ENCODE measurements at places on chromosomes 12 and 14.

DNA sequence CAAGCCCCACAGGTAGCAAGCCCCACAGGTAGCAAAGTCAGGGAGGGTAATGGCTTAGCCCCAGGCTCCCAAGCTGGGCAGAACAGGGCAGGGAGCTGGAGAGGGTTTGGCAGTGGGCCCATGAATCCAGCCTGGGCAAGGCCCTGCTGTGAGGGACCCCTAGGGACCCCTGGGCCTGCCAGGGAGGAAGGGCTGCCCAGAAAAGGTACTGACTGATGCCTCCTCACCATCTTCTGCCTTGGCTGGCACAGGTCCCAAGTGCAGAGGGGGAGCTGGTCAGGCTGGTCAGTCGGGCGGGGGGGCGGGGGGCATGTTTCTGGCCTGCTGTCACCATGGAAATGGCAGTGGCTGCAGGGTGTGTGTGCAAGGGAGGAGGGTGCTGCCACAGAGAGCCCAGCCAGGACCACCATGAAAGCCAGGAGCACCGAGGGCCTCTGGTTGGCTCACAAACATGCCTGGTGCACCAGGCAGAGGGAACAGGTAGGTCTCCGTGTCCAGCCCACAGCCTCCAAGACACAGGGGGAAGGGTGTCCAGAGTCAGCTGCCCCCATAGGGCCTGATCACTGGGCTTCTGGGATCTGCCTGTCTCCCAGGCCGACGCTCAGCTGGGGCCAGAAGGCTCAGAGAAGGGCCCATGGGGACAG, 1.5 kb upstream of the CRIP2 start:
- no peak for DNase-seq

DNA sequence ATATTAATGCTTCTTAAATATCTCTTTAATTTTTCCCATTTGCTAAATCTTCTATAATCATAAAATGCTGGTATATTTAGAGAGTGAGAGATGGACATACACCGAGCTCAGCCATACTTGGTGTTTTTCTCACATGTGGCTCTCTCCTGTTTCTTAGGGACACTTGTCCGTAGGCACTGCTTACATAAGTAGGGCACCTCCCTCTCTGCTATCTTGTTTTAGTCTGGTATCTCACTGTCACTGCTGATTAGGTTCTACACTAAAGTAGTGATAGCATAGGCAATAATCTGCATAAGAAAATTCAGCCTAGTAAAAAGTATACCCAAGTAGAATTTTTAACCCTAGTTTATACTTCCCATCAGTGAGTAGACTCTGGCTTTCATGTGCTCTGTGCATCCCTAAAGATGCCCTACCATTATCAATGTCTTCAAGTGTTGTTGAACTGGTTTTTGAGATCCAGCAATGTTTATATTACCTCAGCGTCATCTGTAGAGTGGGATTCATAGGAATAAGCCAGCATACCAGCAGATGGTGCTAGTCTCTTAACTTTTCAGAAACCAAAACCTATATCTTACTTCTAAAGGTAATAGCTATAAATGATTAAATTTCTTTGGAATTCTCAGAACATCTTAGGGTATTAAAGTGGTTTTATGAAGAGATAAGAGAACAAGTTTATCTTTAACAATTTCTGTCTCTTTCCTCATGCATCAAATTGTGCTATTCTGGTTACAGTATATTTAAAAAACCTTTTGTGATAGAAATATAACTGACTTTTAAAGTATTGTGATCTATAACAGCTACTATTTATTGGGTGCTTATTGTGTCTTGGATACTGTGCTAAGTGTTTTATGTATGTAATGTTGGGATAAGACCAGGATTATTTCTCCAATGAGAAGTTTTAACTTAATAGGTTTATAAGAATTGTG, 32.9 kb downstream of the ARID2 start:
- DNase-seq, result no peak

DNA sequence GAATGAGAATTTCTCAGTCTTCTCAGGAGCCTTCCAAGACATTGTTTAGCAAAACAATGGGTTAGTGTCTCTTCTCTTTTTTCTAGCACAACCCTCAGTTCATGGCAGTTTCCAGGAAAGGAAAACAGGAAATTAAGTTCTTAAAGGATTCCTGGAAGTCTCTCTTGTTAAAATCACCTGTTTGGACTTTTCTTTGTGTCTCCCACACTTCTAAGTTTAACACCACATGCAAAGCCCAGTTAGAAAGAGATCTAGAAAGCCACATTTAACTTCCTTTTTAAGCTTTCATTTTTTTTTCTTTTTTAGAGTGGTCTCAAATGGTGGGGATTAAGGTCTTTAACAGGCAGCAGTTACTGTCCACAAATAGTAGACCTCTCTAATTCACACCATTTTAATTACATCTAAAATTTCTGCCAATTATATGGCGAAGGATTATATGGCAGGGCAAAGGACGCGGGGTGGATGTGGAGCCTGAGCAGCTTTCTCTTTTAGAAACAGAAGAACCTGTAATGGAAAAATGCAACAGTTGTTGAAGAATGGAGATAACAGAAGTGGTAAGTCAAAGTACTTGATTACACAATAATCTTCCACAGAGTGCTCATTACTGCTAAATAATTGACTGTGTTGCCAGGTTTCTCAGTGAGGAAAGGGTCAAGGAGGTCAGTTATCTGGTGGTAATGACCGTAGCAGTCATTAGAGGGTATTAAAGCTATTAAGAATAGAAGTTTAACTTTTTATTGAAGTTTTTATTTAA, 298.6 kb downstream of the AKAP6 start:
- DNase-seq, result no peak

GRCh38 chr14:100362311-100362927, 39.3 kb downstream of the SLC25A47 start:
- DNase-seq, result no peak

GRCh38 chr14:57246933-57247657, 21.6 kb downstream of the EXOC5 start:
- DNase-seq, result no peak

GRCh38 chr12:32390572-32391219, 8.7 kb upstream of the FGD4 start:
- DNase-seq, result peak; percentile 55

- DNase-seq, result no peak
Measured at GRCh38 chr14:57243320-57243719, 25.4 kb downstream of the EXOC5 start.

DNA sequence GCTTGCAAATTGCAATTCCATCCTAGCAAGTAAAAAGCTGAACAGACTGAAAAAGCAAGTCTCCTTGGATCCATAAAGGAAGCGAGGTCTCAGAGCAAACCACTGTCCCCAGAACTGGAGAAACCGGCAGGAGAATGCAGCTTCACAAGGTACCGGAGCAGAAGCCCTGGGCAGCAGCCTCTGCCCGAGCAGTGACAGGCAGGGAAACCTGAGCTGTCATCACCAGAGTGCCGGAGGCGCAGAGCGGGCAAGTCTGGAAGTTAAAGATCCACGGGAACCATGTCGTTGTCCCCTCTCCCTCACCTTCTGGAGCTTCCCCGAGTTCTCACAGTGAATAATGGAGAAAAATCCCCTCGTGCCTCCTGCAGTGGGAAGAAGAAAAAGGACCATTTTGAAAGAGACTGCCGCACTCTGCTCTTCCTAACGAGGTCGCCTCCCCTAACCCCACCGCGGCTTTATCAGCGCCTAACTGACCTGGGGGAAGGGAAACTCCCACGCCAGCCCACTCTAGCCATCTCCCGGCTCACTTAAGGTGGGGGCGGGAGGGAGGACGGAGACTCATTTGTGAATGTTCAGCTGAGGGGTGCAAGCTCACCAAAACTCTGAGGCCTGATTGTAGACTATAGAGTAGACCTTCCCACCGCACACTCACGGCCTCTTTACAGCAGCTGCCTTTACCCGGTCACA, 27.8 kb downstream of the FBXL14 start:
- DNase-seq, result no peak

GRCh38 chr12:81610955-81611889, 147.9 kb downstream of the PPFIA2 start:
- DNase-seq, result peak; percentile 29

All from upper lobe of left lung (tissue), 6 donors.